ENCODE measurements at places on chromosomes 3 and 15. TPM values are rescaled to one million over a fixed set of nuclear protein-coding genes. Genes with fewer than 3 reads are reported as not detected.

- DNase-seq, result peak; percentile 31
Observed at GRCh38 chr15:96352604-96353405, 22.3 kb downstream of the NR2F2 start.

DNA sequence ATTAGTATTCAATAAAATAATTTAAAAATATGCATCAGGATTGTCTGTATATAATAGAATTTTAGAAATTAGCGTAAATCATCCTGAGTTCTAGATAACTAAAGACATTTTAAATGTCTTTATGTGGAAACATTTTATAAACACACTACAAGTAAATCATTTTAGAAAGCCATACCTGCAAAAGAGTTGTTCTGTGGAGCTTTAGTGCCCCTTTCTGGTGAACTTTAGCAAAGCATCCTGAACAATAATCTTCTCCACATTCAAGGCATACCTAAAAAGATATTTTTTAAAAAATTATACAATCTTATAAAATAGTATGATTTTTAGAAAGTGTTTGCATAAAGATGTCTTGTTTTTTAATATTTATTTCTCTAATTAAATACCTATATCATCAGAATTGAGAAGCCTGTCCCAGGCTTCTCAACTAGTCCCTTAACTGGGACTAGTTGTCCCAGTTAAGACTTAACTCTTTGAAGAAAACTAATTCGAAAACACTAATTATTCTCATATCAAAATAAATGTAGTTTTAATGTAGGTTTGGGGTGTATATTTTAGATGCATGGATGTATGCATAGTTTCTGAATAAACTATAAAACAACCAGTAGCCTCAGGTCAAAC lies 29.7 kb downstream of the ZBBX start:
- DNase-seq, result peak; percentile 2

DNA sequence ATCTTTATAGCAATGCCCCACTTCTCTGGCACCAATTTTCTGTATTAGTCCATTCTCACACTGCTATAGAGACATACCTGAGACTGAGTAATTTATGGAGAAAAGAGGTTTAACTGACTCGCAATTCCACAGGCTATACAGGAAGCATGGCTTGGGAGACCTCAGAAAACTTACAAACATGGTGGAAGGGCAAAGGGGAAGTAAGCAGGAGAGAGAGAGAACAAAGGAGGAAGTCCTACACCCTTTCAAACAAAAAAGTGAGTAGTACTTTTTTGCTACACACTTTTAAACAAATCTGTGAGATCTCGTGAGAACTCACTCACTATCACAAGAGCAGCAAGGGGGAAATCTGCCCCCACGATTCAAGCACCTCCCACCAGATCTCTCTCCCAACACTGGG lies 67.8 kb upstream of the ZBED2 start:
- no peak for DNase-seq

Gene TRAT1
- polyA plus RNA-seq, result 0.12 TPM

GRCh38 chr3:40623567-40623966 lies 98.8 kb downstream of the ZNF621 start:
- no peak for DNase-seq

GRCh38 chr3:149529099-149529498 lies 54.6 kb downstream of the TM4SF4 start:
- no peak for DNase-seq

GRCh38 chr15:67331676-67332075 lies 77.1 kb downstream of the IQCH start:
- no peak for DNase-seq
